ENCODE measurements at places on chromosomes 7 and 10.

GRCh38 chr10:126950401-126951105 is 45.3 kb downstream of the DOCK1 start:
- DNase-seq: no peak

DNA sequence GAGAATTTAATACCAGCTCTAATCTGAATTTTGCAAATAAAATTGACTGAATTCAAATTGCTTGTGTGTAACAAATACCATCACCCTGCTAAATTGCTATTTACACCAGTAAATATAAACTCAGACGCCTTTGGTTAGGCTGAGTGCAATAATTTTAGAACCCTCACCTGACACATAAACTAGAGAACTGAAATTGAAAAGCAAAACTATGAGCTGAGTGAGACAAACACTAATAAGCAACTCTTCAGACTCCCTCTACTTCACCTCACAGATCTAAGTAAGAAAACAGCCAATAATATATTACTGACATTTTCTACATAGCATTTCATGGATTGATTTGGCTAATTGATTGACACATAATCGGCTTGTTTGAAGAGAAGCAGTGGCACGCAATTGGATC is 621.2 kb downstream of the REEP3 start:
- no peak for DNase-seq

GRCh38 chr10:118128675-118129074 is 81.9 kb upstream of the RAB11FIP2 start:
- no peak for DNase-seq

DNA sequence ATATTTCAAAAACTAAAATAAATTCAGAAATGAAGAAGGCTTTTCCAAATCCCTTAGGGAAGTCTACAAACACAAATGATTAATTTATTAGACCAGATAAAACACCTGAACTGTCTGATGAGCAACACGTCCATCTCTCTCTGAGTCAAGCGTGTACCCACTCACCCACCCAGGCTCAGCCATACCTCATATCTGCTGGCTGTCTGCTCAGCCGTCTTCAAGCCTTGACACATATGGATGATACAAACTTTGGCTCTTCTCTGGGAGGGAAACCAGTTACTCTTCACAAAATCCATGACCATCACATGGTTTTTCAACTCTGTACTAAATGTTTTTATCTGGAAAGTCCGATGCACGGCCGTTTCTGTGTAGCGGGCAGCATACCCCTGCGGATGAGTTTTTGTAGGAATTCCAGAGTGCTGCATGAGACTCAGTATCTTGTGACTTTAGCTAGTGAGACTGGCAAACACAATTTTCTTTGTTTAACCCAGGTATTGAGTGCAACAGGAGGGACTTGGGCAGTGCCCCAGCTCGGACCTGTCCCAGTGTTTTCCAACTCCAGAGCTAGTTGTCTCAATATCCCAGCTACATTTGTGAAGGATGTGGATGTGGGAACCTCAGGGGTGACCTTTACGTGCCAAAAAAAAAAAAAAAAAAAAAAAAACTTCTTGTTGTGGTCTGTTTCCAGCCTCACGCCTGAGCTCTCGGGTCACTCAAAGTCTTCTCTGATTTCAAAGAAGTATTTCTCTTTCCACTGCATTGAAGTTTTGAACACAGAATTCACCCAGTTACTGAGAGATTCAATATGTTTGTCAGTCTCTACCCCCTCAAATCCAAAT is at the start of gene C10orf90:
C10orf90 (minus strand) TSS at position 638 of the 839 bp plus-strand sequence; CDS start at position 425, 213 bp downstream.
- DNase-seq: no peak

- no peak for DNase-seq
These were observed 36.8 kb upstream of the TAX1BP1 start for GRCh38 chr7:27703181-27703580.

- no peak for DNase-seq
These were observed 190.3 kb upstream of the SHH start for GRCh38 chr7:156002362-156003066.

- DNase-seq: peak; percentile 38
These were observed 149.6 kb downstream of the BICC1 start for GRCh38 chr10:58662314-58662713.

DNA sequence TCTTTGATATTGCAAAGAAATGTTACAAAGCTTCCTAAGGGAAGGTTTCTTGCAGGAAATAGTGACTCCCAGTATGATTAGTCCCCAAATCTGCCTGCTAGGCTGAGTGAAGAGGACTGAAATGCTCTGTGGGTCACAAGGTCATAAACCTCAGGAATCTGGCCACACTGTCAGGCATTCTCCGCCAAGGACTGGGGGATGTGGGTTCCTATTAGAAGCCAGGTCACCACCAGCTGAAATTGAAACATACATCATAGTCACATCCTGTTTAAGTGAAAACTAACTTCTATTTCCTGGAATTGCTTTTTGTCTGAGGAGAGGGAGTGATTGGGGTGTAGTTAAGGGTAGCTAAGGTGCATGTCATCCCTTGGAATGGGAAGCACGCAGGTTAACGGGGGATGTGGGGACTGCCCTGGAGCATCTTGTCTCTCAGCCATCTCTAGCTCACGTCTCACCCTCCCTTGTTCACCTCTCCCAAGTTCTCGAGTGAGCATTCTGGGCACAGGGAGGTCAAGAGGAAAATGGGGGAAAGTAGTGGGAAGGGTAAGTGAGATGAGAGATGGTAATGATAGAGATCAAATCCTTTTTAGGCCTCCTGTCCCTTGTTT is 12.0 kb upstream of the GSAP start:
- DNase-seq: peak; percentile 38

DNA sequence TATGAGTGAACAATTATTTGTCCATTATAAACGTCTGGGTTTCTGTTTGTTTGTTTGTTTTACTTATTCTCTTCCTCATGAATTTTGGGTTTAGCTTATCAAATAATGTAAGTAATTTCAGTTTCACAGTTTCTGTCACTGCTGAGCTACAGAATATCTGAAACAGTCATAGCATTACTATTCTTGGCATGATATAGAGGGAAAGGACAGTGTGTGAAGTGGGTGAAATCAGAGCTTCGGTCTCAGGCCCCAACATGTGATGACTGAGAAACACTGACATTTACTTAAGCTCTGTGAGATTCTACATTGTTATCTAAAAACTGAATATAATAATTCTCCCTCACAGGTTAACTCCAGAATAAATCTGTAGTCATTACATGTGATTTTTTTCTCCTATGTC is 8.8 kb upstream of the OR6V1 start:
- DNase-seq: no peak

- DNase-seq: no peak
These were observed 43.7 kb downstream of the MKLN1 start for GRCh38 chr7:131371411-131371810.

DNA sequence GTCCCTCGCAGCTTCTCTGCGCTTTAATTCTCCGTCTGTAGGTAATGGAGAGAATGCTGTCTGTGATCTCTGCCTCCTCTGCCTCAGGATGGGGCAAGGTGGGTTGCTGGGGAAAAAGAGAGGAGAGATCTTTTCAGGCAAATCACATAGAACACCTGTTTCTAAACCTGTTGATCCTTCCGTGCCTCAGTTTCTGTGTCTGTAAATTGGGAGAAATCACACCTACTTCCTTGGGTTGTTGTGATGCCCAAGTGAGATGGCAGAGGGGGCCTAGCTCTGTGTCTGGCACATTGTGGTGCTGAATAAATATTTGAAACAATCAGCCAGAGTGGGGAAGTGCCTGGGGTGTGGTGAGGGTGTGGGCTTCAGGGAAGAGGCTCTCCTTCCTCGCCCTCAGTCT is 28.8 kb downstream of the KAZALD1 start:
- DNase-seq: no peak

- no peak for DNase-seq
These were observed 22.3 kb upstream of the C10orf95 start for GRCh38 chr10:102473445-102474331.

GRCh38 chr7:131562941-131563340 is 6.5 kb upstream of the PODXL start:
- DNase-seq: peak; percentile 63

- DNase-seq: no peak
These were observed 45.3 kb upstream of the SP8 start for GRCh38 chr7:20831956-20832355.

GRCh38 chr10:20515654-20516053 is 381.5 kb downstream of the NEBL start:
- DNase-seq: no peak

DNA sequence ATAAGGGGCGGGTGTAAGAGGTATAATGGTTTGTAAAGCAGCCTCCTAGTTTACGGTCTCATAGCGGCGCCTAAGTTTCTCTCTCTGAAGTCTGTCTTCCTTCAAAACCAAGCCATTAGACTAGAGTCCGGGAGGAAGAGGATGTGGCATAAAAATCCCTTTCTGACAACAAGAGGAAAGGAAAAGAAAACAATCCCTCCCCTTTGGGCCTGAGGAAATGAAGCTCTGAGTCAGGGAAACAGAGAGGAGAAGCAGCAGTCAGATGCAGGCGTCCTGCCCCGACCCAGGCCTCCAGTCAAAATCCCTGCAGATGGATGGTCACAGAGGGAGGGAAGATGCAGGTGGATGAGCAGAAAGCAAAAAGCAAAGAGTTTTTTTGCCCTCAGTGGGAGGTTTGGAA is 23.7 kb downstream of the PARP12 start:
- no peak for DNase-seq

GRCh38 chr10:60420991-60421894 is 31.6 kb upstream of the ANK3 start:
- no peak for DNase-seq

DNA sequence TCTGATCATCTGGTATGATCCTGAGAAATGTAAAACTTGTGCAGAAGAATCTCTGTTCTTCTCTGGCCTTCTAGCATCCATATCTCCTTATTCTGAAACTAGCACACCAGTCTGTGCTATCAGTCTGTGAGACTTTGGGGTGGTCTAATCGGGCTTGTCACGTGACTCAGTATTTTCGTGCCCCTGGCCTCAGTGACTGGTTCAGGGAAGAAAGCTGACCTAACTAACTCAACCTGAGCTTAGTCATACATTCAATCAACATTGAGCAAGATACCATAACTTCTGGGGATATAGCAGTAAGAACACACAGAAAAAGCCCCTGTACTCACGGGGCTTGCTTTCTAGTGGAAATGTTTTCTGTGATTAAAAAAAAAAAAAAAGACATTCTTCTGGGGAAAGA is 109.3 kb downstream of the DKK1 start:
- no peak for DNase-seq

DNA sequence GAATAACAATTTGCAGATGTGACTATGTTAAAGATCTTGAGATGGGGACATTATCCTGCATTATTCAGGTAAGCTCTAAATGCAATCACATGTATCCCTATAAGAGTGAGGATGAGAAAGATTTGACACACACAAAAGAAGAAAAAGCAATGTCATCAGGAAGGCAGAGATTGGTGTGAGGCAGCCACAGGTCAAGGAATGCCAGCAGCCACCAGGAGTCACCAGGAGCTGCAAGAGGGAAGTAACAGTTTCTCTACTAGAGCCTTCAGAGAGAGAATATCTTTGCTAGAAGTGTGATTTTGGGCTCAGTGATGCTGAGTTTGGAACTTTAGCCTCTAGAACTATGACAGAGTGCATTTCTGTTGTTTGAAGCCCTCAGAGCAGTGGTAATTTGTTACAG is 700.3 kb upstream of the SEMA3D start:
- no peak for DNase-seq

GRCh38 chr10:91590142-91590903 is 42.5 kb downstream of the PPP1R3C start:
- peak; percentile 58 for DNase-seq

DNA sequence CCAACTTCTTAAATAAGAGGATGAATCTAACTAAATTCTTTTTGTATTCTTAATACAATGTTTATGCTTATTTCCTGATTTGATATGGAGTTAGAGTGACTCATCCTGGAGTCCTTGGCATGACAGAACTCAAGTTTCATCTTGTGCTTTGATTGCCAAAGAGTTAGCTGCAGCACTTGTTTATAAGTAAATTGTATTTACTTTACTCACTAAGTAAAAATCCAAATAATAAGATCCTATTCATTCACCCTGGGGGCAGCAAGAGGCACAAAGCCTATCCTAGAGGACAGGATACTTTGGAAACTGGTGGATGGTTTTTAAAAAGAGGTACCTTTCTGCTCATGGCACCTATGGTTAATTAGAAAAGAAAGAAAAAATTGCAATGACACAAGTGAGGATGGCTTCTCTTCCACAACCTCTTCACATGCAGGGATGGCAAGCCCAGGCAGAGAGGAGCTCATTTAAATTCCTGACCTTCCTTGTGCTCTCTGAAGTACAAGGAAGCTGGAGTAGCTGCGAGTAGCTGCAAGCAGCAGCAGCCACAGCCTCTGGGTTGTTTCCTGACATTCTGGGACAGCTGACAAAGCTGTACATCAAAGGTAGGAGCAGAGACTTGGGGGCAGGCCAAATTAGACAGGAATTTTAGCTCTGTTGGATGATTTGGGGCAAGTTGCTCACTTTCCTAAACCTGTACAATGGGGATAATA is 28.5 kb upstream of the CROT start:
- DNase-seq: peak; percentile 32

GRCh38 chr7:67671006-67671548 is 674.4 kb downstream of the TYW1 start:
- DNase-seq: no peak

GRCh38 chr10:101716891-101717659 is 22.1 kb upstream of the FBXW4 start:
- DNase-seq: no peak

- no peak for DNase-seq
These were observed 57.1 kb upstream of the TM9SF3 start for GRCh38 chr10:96643920-96644319.

DNA sequence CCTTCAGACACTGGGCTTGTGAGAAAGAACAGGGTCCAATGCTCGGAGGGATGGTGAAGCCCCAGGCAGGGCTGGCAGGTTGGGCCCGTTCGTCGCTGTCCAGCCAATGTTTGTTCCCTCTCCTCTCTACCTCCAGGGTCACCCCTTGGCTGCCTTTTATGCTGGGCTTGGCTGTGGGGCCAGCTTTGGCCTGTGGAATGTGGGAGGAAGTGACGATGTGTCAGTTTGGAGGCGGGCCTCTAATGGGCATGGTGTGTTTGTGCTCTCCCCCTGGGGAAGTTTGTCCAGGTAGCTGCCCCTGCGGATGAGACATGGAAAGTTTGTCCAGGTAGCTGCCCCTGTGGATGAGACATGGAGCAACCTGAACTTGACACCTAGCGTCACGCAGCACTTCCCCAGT is 236.7 kb downstream of the GLRX3 start:
- no peak for DNase-seq

GRCh38 chr10:8044331-8044907 is 10.1 kb upstream of the GATA3 start:
- DNase-seq: no peak
